ENCODE measurements at places on chromosomes 5 and 9.
A peak's percentile ranks its signal among the peaks of the same experiment; 100 is the strongest.

DNA sequence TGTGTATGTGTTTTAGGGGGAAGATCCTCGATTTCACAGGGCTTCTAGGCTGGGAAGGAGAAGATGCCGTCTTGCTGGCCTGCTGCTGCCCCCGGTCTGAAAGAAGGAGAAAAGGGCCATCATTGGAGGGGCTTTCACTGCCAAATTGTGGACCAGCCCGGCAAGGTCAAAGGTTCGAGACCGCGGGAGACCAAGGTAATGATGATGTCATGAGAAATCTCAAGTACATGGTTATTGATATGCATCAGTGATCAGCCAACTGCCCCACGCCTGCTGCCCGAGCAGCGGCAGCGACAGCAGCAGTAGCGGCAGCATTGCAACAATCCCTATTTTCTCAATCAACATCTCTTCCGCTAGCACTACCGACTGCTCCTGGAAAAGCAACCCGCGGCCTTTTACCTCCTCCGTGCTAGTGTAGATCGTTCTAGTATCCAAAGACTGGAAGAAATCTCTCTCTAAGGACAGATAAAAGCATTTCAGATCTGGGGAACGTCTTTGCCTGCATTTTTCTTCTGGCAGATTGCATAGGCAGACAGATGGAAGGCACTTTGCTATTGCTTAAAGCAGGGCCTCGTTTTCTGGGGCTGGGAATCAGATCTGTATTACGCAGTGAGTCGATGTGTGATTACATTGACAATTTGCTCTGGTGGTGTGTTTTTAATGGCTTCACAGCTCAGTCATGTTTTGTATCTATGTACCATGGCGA is 215.3 kb downstream of the MEF2C start:
- H3K27ac ChIP-seq = no peak overlapping the region
- no peak overlapping the region for H3K4me3 ChIP-seq
- no peak for DNase-seq
- H3K4me1 ChIP-seq = no peaks in the 10 kb centered on the region
- H3K27me3 ChIP-seq = no peaks in the 10 kb centered on the region
- H3K36me3 ChIP-seq = no peaks in the 10 kb centered on the region

DNA sequence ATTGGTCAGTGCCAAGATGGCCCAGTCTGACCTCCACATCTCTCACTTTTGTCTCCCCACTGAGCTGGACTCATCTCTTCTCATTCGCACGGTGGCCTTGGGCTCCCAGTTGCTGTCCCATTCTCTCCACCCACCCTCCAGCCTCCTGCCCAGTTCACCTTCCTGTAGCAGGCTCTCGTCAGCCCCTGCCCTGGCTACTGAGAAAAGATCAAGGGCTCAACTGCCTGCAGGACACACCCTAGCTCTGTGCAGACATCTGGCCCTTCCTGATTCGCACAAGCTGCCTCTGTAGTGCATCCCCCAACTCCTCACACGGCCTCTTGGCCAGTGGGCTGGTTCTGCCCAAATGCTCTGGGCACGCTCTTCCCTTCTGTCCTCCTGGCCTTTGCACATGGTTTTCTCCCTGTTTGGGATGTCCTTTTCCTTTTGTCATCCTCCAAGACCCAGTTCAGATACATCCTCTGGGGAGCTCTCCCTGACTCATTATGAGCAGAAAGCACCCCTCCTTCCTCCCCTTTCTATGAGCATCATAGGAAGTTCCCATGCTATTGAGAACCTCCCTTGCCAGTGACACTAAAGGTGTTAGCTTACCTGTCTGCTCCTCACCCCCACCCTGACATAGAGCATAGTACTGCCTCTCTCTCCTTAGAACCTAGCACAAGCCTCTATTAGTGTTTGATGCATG is 78.5 kb upstream of the TGFBR1 start:
- H3K27ac ChIP-seq = no peak overlapping the region
- no peak for DNase-seq
- H3K4me3 ChIP-seq = no peak overlapping the region

DNA sequence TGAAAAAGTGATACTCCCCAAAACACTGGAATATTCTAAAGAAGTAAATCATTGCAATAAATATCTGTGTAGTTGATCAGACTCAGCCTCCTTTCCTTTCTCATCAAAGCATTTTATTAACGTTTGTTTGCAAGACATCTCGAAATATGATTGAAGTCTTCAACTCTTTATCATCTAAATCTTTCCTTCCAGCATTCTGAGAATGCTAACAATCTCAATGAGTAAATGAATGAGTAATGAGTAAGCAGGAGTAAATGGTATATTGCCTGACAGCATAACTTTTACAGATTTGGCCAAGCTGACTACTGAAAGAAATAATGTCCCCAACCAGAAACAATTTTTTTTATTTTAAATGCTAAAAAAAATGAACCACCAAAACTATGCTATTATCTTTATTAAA is 157.1 kb downstream of the SLCO4C1 start:
- H3K36me3 ChIP-seq = no peaks in the 10 kb centered on the region
- H3K27me3 ChIP-seq = no peaks in the 10 kb centered on the region
- no peak for DNase-seq
- H3K4me3 ChIP-seq = no peak overlapping the region
- H3K27ac ChIP-seq = no peak overlapping the region
- no peaks in the 10 kb centered on the region for H3K4me1 ChIP-seq

DNA sequence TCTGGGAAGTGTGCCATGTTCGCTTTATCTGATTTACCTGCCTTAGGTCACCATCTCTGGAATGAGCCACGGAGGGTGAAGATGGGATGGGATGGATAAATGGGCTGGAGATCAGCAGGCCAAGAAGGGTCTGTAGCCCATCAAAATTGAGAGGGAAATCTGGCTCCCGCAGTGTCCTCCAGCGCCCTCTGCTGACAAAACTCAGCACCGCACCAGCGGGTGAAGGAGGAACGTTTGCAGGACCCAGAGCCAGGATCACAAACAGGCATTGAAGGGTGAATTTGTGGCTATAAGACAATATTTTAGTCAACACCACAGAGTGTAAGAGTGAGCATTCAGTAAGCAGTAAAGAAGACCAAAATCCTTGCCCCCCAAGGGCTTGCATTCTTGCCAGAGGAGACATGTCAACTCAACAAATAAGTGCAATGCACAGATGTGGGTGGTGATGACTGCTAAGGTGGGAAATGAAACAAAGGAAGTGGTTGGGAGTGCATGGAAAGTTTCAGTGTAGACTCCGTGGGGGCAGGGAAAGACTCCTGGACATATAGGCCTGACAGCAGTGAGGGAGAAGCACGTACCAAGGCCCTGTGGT is 124.4 kb downstream of the TENT4A start:
- H3K36me3 ChIP-seq = no peaks in the 10 kb centered on the region
- H3K27me3 ChIP-seq = no peaks in the 10 kb centered on the region
- no peak overlapping the region for H3K27ac ChIP-seq
- DNase-seq = peak; percentile 59
- no peaks in the 10 kb centered on the region for H3K4me1 ChIP-seq

DNA sequence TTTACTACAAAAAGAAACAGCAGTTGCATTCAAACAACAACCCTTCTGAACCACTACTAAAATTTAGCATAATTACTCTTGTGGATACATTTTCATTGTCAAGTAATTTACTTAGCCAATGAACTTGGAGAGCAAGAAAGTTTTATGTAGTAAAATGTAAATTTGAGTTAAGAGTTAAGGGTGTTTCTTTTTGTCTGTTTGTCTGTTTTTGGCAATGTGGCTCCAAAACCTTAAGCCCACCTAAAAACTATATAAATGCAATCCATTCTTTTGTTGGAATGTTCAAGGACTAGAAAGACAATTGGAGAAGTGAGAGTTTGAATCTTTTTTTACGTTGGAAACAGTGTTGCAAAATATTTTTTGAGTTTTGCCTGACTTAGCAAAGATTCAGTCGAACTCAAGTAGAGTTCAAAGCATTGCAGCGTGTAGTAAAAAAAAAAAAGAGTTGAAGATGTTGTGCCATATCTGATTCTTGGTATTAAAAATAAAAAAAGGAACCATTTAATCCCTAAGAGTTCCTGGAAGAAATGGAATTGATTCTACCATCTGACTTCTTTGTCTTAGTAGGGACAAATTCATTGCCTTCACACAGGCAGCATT is 867 bp downstream of the SYK start:
- H3K27me3 ChIP-seq = no peaks in the 10 kb centered on the region
- H3K36me3 ChIP-seq = no peaks in the 10 kb centered on the region
- peaks cover 9% of the 10 kb centered on the region for H3K4me1 ChIP-seq
- DNase-seq = no peak

GRCh38 chr5:1354576-1354975 is 9.7 kb upstream of the CLPTM1L start:
- DNase-seq = no peak
- H3K4me3 ChIP-seq = no peak overlapping the region
- H3K27ac ChIP-seq = no peak overlapping the region
- no peaks in the 10 kb centered on the region for H3K27me3 ChIP-seq
- H3K4me1 ChIP-seq = no peaks in the 10 kb centered on the region
- no peaks in the 10 kb centered on the region for H3K36me3 ChIP-seq

- no peaks in the 10 kb centered on the region for H3K4me1 ChIP-seq
- H3K27ac ChIP-seq = no peak overlapping the region
- no peak for DNase-seq
These were observed 101.7 kb downstream of the SNCAIP start for GRCh38 chr5:122413722-122414121.

DNA sequence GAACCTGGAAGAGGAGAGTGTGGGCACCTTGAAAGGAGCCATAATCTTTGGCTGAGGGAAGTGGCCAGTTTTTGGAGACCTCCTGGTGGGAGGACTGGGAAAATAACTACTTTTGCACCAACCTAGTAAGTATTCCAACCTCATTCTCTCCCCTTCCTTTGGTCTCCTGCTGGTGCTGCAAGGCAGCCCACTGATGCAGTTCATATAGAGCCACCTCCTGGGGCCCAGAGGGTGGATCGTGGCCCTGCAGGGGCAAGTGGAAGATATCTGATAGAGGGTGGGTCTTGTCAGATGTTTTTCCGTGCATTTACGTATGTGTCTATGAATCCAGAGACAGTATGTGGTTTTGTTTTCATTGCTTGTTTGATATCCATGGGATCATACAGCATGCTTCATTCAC is 172.8 kb upstream of the PITX1 start:
- no peak for DNase-seq
- no peaks in the 10 kb centered on the region for H3K36me3 ChIP-seq
- H3K27me3 ChIP-seq = no peaks in the 10 kb centered on the region
- no peak overlapping the region for H3K4me3 ChIP-seq

GRCh38 chr5:160083501-160083900 is 35.7 kb downstream of the PWWP2A start:
- no peaks in the 10 kb centered on the region for H3K27me3 ChIP-seq
- H3K4me3 ChIP-seq = no peak overlapping the region
- no peak overlapping the region for H3K27ac ChIP-seq
- no peaks in the 10 kb centered on the region for H3K36me3 ChIP-seq

DNA sequence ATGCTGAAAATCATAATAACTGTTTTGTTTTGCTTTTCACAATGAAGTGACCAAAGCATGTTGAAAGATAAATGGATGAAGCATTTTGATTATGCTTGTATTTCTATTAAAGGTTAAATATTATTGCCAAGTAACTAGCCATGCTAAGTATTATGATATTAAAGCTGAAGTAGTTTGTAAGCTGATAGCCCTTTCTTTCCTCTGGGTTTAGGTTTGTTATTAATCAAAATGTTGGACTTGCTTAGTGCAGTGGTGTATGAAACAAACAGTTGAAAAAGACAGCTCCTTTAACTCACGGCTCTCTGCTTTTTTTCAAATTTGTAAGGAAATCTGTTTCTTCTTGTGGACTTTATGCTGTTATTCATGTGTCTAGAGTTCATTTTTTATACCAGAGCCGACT is 246.0 kb downstream of the CWC27 start:
- no peak for DNase-seq
- H3K36me3 ChIP-seq = no peaks in the 10 kb centered on the region
- H3K27ac ChIP-seq = no peak overlapping the region
- no peaks in the 10 kb centered on the region for H3K4me1 ChIP-seq

- no peaks in the 10 kb centered on the region for H3K27me3 ChIP-seq
- H3K4me1 ChIP-seq = peaks cover 8% of the 10 kb centered on the region
- no peaks in the 10 kb centered on the region for H3K36me3 ChIP-seq
- H3K4me3 ChIP-seq = no peak overlapping the region
These were observed 102.5 kb upstream of the IFNK start for GRCh38 chr9:27421577-27421976.

DNA sequence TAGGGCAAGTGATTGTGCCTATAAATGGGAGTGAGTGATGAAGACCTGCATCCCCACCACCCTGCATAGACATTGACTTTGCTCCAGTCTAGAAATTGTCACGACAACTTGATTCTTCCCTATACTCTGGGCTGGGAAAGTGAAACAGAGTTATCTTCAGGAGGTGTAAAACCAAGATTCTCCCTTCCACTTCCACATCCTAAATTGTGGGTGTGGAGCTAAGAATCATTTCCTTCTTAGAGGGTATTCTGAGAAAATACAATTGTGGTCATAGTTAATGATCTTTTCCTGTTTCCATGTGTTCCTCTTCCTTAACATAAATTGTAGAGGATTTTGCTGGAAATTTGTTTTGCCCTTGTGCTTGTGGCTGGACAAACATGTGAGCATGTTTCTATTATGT is 96.8 kb upstream of the PJA2 start:
- H3K4me3 ChIP-seq = no peak overlapping the region
- no peak overlapping the region for H3K27ac ChIP-seq
- no peaks in the 10 kb centered on the region for H3K36me3 ChIP-seq
- no peaks in the 10 kb centered on the region for H3K4me1 ChIP-seq
- no peak for DNase-seq

DNA sequence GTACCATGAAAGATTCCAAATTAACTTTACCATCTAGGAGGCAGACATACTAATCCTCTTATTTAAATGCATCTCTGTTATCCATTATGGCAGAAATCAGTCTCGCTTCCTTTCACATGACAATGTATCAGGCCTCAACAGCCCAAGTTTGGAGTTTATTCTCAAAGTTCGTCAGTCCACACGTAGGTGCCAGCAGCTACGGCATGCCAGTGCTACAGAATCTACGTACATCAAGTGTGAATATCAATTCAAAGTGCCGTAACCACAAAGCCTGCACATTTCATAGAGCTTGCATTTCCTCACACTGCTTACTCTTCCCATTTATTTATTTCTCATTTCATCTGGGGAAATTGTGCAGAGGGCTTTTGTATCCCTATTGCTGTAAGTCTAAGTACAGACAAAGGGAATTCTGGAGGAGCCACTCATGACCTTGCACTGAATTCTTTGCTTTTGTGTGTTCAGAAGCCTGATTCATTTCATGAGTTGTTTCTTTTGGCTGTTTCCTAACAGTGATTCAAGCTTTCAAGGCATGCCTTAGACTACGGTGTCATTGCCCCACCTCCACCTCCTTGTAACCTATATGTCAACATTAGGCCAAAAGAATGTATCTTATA is 10.0 kb downstream of the ENC1 start:
- no peak overlapping the region for H3K4me3 ChIP-seq
- H3K27ac ChIP-seq = no peak overlapping the region
- H3K4me1 ChIP-seq = peaks cover 37% of the 10 kb centered on the region
- DNase-seq = no peak

DNA sequence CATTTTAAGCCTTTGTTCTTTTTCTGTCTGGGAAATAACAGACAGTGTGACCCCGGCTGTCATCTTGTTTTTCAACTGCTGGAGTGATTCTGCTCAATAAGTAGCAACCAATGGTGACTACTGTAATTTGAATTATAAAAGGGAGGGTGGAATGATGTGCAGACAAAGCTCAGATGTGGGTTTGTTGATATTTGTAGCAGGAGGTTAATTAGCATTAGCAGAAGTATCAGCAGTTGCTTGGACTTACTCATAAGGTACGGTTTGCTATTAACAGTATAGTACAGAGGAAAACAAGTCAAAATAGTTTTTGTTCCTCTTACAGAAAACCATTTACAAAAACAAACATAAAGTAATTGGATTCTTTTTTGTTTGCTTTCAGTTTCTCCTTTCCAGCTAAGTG is 140.4 kb downstream of the TUSC1 start:
- H3K27me3 ChIP-seq = no peaks in the 10 kb centered on the region
- no peak overlapping the region for H3K27ac ChIP-seq
- DNase-seq = no peak
- H3K4me3 ChIP-seq = no peak overlapping the region
- H3K36me3 ChIP-seq = no peaks in the 10 kb centered on the region

Measured in testis (tissue), 5 donors.